ENCODE measurements at places on chromosomes 1 and 21.

DNA sequence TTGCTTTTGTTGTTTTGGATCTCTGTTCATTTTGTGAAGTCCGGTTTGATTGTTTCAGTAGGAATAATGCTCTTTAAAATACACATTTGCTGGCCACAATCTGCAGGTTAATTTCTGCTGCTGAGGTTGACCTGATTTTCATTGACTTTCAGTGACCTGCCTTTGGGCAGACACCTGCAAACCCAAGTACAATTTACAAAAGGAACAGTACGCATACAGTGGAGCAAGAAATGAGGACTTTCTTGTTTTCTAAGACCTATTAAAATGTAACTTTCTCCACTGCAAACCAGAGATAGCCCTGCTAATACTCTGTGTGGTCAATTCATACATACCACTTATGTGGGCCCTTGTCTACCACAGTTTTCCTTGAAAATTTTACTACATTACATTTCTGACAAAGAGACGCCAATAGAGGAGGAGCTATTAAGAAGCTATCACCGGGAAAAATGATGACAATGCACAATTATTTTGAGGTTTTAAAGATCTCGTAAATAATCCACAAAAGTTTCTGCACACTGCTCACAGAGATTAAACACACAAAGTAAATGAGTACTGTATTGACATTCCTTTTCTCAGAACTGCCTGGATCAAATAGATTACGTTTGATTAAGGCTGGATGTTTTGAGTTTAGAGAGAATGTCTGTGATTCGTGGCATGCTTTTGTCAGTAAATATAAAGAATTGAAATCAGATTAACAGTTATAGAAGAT lies 141.9 kb downstream of the SDCCAG8 start:
- DNase-seq = no peak

DNA sequence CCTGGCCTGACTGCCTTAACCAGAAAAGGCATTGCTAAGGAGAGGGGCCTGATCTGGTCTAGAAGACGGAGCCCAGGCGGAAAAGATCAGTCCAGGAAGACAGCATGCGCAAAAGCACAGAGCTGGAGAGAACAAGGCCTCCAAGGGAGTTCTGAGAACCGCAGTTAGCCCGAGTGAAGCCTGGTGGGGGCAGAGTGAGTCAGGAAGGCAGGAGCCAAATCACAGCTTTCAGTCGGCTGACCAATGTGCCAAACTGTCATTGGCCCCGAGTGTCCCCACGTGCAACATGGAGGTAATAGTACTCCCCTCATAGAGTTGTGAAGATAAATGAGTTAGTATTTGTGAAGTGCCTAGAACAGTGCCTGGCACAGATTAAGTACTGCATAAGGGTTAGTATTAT lies 1.2 kb upstream of the TSPAN2 start:
- no peak for DNase-seq

GRCh38 chr1:222877854-222878253 lies 63.0 kb downstream of the DISP1 start:
- DNase-seq = no peak

DNA sequence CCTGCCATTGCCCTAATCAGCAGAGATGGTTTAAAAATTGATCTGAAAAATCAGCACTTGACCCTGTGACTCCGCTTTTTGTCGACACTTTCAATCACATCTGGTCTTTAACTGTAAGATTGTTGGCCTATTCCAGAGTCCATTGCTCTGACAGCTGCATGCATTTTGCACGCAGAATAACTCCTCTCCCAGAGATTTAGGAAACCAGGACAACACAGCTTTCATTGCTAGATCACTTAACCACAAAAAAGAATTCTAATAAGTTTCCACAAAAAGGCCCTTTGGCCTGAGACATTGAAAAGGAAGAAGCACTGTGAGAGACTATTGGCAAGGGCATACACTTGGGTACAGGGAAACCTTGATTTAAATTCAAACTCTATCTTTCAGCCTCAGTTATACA lies 373.1 kb downstream of the TGFB2 start:
- no peak for DNase-seq

DNA sequence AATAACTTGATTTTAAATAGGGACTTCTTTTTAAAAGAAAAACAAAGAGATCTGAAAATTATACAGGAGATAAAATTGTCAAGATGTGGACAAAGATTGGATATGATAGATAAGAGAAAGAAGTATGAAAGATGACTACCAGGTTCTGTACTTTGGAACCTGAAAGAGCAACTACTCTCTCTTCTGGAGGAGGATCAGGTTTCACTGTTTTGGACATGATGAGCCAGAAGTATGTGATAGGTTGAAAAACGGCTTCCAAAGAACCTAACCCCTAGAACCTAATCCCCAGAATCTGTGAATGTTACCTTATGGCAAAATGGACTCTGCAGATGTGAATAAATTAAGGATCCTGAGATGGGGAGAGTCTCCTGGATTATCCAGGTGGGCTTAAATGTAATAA lies 26.2 kb downstream of the RSBN1 start:
- DNase-seq = no peak

- peak; percentile 13 for DNase-seq
These were observed 29.4 kb upstream of the CD2 start for GRCh38 chr1:116724765-116725375.

GRCh38 chr21:28776251-28776650 lies 216.4 kb downstream of the LTN1 start:
- no peak for DNase-seq

Data from NCI-H187 (cell line).